ENCODE measurements at places on chromosomes 3 and 15.

DNA sequence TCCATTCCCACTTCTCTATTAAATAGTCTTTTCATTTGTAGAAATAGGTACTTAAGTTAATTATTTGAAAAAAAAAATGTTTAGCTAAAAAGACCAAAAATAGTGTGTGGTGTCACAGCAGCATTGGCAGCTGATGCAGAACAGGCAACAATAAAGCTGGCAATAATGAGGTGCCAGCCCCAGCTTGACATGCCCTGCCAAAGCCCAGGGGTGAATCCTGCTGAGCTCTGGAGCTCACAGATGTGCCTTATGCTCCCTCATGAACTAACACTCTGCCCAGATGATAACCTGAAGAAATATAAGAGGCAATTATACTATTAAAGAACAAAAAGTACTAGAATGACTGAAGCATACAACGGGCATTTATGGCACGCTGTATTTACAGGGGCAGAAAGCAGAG lies 63.8 kb downstream of the IGSF11 start:
- DNase-seq = no peak

- DNase-seq = no peak
These were observed 64.1 kb downstream of the CCR1 start for GRCh38 chr3:46143951-46144473.

GRCh38 chr15:51842852-51843737 lies 13.6 kb downstream of the TMOD3 start:
- DNase-seq = no peak

DNA sequence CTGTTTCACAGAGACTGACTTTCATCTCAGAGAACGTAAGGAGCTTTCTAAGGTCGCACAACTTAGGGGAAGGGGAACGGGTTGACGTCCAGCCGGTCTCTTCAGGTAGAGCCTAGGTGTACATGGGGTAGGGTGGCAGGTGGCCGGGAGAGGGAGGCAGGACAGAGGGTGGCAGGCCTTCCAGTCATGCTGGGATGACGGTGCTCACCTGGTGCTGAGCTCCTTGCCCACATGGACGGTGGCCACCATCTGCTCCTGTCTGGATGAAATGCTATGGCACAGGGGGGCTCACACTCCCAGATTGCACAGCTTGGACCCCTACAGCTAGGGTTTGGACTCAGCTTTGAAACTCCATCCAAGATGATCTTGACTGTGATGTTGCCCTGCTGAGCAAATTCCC lies 144.5 kb downstream of the ATP10A start:
- no peak for DNase-seq

- DNase-seq = no peak
These were observed 21.0 kb downstream of the CSRNP1 start for GRCh38 chr3:39132096-39133092.

- no peak for DNase-seq
These were observed 31.9 kb upstream of the IREB2 start for GRCh38 chr15:78406016-78406585.

GRCh38 chr3:116630494-116630893 lies 79.1 kb upstream of the TUSC7 start:
- no peak for DNase-seq

GRCh38 chr3:18556001-18556408 lies 130.9 kb upstream of the SATB1 start:
- DNase-seq = no peak

- DNase-seq = no peak
These were observed 29.9 kb upstream of the GRIP2 start for GRCh38 chr3:14570089-14570488.

DNA sequence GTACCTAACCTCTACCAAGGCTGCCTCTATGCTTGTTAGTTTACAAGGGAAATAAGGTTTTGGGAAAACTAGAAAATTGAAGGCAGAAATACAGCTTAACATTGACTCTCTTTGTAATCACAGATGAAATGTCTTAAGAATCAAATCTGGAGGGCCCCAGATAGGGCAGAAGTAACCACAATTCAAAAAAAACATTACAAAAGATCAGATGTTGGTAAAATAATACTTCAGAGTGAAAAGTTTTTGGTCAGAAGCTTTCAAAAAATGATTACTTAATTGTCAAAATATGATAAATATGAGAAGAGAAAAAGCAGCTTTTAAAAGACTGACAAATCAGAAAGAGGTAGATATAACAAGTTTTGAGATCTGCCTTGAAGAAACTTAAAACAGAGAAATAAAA lies 425.1 kb upstream of the NECTIN3 start:
- no peak for DNase-seq

DNA sequence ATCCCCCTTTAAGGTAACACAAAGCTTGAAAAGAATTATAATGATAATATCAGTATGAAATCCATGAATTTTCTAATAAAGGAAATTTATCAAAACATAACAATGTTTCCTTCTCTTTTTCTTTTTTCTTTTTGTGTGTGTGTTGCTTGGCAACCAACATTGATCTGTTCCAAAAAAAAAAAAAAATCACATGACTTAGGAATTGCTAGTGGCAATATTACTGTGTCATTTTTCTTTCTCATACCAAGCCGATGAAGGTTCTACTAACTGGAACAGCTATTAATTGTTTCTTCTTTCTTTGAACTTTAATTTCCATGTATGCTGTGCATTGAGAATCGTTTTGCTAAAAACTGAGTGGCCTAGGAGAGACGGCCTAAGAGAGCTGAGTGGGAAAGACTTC lies 317.7 kb upstream of the ONECUT1 start:
- no peak for DNase-seq

All from NCI-H187 (cell line).